Myocyte (in vitro differentiated cells): ENCODE measurements at places on chromosomes 13 and 19. TPM values are rescaled to one million over a fixed set of nuclear protein-coding genes. Genes with fewer than 3 reads are reported as not detected.

The MYPOP gene
- 5.1 and 5.8 TPM in 2 replicates for total RNA-seq

The RNF113B gene
- not detected in 2 replicates for total RNA-seq

The RTBDN gene
- total RNA-seq, result not detected in 2 replicates

The GMIP gene
- 12.4 and 13.3 TPM in 2 replicates for total RNA-seq

The ZNF850 gene
- 2.7 and 4.2 TPM in 2 replicates for total RNA-seq

The LILRA2 gene
- not detected in 2 replicates for total RNA-seq

The MEIOSIN gene
- not detected in 2 replicates for total RNA-seq

The SKA3 gene
- total RNA-seq, result 2.5 and 3.1 TPM in 2 replicates

The CYP4F8 gene
- not detected in 2 replicates for total RNA-seq

The TSHZ3 gene
- total RNA-seq, result 8.1 and 10.9 TPM in 2 replicates

The TMC4 gene
- 0.86 and 4.2 TPM in 2 replicates for total RNA-seq

The SHC2 gene
- total RNA-seq, result 4.4 and 7.9 TPM in 2 replicates

The ELANE gene
- total RNA-seq, result not detected in 2 replicates

The TMEM150B gene
- not detected in 2 replicates for total RNA-seq

The CYP4F2 gene
- total RNA-seq, result not detected in 2 replicates

The ZNF578 gene
- 2.2 and 4.7 TPM in 2 replicates for total RNA-seq

The DHDH gene
- total RNA-seq, result 0.32 TPM in 1 of 2 replicates, not detected in the other

The TUBA3C gene
- not detected in 2 replicates for total RNA-seq

The RAB3A gene
- 2.7 and 3.4 TPM in 2 replicates for total RNA-seq

The ZNF100 gene
- total RNA-seq, result 4.0 and 5.9 TPM in 2 replicates

The LRP3 gene
- total RNA-seq, result 34.2 and 40.6 TPM in 2 replicates

The SLITRK1 gene
- 0.08 TPM in 1 of 2 replicates, not detected in the other for total RNA-seq

The PBX4 gene
- 1.1 and 1.8 TPM in 2 replicates for total RNA-seq

The PNMA8A gene
- total RNA-seq, result 89.0 and 102 TPM in 2 replicates

The SPACA4 gene
- not detected in 2 replicates for total RNA-seq

The SOX1 gene
- total RNA-seq, result not detected in 2 replicates

The THSD8 gene
- not detected in 2 replicates for total RNA-seq

The HTR2A gene
- 0.29 and 1.0 TPM in 2 replicates for total RNA-seq

The KRTDAP gene
- total RNA-seq, result not detected in 2 replicates

The CALR3 gene
- total RNA-seq, result not detected in 2 replicates

The IL4I1 gene
- total RNA-seq, result 0.35 and 0.83 TPM in 2 replicates

The SIGLEC12 gene
- not detected in 2 replicates for total RNA-seq

The ATCAY gene
- total RNA-seq, result not detected in 2 replicates

The ZNF497 gene
- total RNA-seq, result 1.5 and 1.7 TPM in 2 replicates

The WDR62 gene
- total RNA-seq, result 1.6 and 5.3 TPM in 2 replicates

The CKM gene
- total RNA-seq, result 1,914 and 2,511 TPM in 2 replicates

The SIGLEC10 gene
- not detected in 2 replicates for total RNA-seq

The LGALS4 gene
- not detected in 2 replicates for total RNA-seq

The FREM2 gene
- 0.24 and 0.57 TPM in 2 replicates for total RNA-seq

The FCER2 gene
- total RNA-seq, result not detected in 2 replicates

The PRTN3 gene
- total RNA-seq, result not detected in 2 replicates

The CD37 gene
- total RNA-seq, result not detected in 2 replicates

The COL5A3 gene
- 75.3 and 93.4 TPM in 2 replicates for total RNA-seq

The NPAS1 gene
- 1.7 and 2.0 TPM in 2 replicates for total RNA-seq

The ONECUT3 gene
- not detected in 2 replicates for total RNA-seq

The SOHLH2 gene
- total RNA-seq, result 23.7 and 125 TPM in 2 replicates

The MBD3L3 gene
- not detected in 2 replicates for total RNA-seq
